ENCODE measurements at places on chromosomes 2 and 18. TPM values are rescaled to one million over a fixed set of nuclear protein-coding genes. Genes with fewer than 3 reads are reported as not detected.

ERMN gene
- 0.13 TPM for polyA plus RNA-seq

- no peak for DNase-seq
These were observed 5.2 kb downstream of the CTDP1 start for GRCh38 chr18:79684787-79685186.

DNA sequence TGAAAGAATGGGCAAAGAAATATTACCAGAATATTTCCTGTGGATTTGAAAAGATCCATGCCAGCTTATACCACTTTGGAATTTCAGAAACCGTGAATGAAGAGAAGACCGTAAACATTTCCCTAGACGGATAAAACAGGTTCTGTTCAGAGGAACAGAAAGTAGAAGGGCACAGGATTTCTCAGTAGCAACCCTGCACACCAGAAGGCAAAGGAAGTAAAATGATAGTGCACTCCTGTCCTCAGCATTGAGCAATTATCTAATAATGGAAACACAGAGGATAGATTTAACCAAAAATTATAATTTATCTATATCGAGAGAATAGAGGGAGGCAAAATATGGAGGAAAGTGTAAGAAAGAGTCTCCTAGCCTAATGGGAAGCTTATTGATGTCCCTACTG lies 87.0 kb upstream of the ITGA6 start:
- no peak for DNase-seq

GRCh38 chr2:49053156-49053555 lies 101.2 kb downstream of the FSHR start:
- no peak for DNase-seq

DNA sequence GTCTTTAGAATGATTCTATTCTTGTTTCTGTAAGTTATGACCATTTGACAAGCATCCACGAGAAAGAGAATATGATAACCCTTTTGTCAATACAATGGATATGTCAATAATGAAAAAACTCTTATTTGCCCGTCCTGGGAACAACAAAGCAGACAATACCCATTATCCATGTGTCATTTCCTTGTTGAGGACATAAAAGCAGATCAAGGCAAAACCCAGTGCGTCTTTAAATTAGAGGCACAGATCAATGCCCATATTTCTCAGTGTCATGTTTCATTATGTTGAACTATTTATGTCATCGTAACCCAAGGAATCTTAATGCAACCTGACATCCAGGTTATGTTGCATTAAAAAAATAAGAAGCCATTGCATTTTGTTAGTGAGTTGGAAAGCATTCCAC lies 365.0 kb upstream of the CELF4 start:
- no peak for DNase-seq

- DNase-seq: peak; percentile 48
These were observed 30.1 kb upstream of the EPC2 start for GRCh38 chr2:148614322-148615049.

GRCh38 chr18:38007026-38007425 lies 441.4 kb upstream of the CELF4 start:
- DNase-seq: no peak

GRCh38 chr2:110866045-110866444 lies 133.7 kb downstream of the ACOXL start:
- no peak for DNase-seq

- no peak for DNase-seq
These were observed 37.5 kb downstream of the TBC1D8 start for GRCh38 chr2:101113441-101114267.
